ENCODE measurements at places on chromosomes 1 and 21.

DNA sequence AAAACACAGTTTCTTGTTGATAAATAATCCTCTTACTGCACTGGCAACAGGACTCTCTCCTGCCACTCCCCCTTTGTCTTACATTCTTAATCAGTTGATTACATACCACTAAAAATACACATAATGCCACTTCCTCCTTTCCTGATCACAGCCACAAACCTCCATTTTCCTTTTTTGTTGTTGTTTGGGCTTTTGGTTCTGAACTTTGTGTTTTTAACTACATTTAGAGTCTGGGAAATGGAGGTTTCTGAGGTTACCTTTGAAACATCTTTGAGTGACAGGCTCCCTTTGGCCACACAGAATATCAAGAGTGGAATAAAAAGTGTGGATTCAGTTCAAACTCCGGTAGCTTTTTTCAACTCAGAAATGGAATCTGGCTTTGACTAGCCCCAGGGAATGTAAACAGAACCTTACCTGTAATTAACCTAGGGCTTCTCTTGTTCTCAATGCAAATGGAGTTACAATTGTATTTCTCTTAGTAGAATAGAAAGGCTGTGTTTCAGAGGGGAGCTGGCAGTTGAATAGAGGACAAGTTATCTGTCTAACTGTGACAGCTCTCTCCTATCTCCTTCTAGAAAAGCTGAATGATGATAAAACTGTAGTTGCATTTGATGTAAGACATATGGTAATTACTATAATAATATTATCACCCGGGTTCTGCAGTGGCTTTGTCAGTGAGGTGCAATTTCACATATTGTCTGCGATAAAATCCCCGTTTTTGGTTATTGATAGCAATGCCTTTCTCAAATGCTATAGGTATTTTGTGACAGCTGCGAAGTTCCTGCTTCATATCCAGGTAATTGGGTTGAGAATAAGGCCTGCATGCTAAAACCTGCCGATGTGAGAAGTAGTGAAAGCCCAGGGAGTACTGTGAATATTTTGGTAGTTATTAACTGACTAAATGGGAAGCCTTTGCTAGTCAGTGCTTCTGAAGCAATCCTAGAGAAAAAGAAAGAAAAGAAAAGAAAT lies 66.9 kb downstream of the ST6GALNAC5 start:
- DNase-seq, result no peak

GRCh38 chr1:64493831-64494230 lies 23.9 kb downstream of the CACHD1 start:
- DNase-seq, result no peak

- peak; percentile 74 for DNase-seq
Measured at GRCh38 chr1:22673486-22674409, 20.7 kb downstream of the C1QB start.

DNA sequence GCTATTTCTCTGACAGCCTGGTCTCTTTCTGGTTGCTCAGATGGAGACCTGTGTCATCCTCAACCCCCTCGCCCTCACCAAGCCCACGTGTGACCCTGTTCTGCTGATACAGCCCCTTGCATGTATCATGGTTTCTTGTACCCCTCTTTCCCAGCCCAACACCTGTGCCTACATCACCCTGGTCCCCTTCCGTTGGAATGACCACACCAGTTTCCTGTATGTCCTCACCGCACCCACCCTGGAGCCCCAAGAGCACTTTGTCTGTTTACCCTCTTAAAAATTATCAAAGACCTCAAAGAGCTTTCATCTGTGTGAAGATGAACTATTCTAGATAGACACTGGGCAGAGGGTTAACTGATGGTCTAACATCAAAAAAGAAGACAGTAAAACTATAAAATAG lies 179.5 kb downstream of the GALNT2 start:
- DNase-seq, result no peak

GRCh38 chr1:150484861-150485260 lies 2.4 kb upstream of the TARS2 start:
- DNase-seq, result peak; percentile 13

DNA sequence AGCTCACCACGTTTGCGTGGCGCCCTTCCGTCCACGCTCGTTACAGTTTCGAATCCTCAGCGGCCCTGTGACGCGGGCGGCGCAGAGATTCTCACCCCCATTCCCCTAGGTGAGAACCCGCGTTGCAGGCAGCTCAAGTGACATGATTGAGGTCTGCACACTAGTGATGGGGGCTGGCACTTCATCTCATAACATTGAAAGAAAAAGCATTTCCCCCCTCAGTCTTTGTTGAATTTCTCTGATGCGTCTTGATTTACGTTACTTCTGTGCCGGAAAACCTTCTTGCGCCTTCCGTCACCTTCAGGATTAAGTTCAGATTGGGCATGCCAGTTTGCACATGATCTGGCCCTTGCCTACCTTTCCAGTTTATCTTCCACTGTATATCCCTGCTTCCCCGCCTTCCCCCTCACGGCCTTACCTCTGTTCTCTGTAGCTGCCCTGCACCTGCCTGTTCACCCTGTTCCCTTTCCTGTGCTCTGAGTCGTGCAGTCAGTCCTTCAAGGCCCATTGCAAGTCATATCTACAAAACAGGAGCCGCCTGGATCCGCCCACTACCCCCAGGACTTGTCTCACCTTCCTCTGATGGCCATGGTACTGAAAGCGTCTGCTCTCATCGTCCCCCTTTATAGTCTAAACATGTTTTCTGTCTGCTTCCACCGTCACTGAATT lies 1.1 kb downstream of the CTPS1 start:
- DNase-seq, result no peak

DNA sequence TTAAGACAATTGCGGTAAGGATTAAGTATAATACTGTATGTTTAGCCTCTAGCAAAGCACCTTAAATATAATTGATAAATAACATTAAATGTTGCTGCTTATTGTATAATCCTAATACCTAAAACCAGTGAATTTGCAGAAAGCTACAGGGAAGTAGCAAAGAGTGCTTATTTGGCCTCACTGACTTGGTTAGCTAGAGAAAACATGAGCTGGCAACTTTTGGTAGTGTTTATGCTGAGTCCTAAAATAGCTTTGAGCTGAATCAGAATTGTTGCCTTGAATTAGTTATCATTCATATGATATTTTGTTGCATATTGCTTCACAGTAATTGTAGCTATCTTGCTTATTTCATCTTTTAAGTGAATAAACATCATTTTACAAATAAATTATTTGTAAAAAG lies 3.5 kb downstream of the TRIM67 start:
- no peak for DNase-seq

DNA sequence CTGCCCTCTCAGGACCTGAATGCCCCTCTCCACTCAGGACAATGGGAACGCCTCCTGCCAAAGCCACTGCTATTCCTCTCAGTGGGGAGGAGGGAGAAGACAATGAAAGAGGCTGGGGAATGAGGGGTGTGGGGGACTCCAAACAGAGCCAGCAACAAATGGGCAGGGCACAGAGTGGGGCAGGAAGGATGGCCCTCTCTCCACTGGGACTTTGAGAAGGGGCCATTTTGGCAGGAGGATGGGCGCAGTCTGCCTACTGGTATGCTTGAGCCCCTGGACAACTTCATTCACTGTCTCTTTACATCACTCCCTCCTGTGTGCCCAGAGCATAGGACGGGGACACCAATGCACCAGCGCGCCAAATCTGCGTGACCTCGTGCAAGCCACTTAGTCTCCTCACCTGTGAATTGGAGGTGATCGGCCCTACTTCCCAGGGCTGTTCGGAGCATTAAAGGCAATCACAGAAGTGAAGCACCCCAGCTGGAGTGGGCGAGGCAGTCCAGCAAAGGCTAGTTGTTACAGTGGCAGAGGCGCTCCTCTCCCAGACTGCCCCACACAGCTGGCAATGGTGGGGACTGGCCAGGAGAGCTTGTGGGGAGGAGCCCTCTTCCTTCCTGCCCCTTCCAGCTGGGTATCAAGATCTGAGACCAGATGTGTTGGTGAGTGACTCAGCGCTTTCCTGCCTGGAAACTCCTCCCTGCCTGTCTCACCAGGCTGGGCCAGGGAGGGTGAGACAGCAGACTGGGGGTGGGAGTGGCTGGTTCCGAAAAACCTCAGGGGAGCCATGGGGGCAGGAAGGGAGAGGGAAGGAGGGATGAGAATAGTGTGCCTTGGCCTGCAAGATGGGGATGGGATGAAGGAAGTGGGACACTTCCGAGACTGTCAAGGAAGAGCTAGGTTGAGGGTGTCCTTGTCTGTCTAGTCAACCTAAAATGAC lies 22.4 kb upstream of the SYNC start:
- DNase-seq, result peak; percentile 43

- DNase-seq, result no peak
Measured at GRCh38 chr1:69671363-69672010, 103.8 kb downstream of the LRRC7 start.

DNA sequence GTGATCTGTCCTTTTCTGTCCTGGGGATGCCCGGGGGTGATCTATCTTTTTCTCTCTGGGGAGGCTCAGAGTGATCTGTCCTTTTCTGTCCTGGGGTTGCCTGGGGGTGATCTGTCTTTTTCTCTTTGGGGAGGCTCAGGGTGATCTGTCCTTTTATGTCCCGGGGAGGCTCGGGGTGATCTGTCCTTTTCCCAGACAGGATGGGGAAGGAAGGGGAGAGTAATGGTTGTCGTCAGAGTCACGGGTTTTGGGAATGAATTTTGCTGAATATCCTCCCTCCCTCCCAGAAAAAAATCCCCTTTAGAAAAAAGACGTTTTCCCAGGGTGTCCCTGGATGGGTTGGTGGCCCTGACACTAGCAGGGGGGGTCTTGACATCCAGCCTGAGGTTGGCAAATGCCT lies 91.5 kb downstream of the ARHGEF10L start:
- DNase-seq, result no peak

DNA sequence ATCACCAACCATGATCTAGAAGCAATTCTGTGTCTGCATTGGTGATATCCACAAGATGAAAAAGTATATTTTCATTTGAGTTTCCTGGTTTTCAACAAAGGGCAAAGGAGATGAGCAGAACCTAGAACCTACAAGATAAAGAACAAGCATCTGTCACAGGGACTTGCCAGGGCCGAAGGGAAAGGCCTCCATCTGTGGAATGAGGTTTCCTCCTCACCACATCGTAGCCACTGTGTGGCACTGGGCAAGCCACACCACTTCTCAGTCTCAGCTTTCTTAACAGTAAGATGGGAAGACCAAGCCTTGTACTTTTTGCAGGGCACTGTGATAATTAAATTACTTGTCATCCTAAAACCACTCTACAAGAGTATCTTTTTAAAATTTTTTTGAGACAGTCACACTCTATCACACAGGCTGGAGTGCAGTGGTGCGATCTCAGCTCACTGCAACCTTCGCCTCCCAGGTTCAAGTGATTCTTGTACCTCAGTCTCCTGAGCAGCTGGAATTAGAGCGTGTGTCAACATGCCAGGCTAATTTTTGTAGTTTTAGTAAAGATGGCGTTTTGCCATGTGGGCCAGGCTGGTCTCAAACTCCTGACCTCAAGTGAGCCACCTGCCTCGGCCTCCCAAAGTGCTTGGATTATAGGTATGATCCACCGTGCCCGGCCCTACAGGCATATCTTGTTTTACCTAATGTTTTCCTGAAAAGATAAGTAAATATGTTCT lies 45.8 kb downstream of the ARHGEF11 start:
- DNase-seq, result no peak

- peak; percentile 94 for DNase-seq
Measured at GRCh38 chr1:155322953-155323728, 2.4 kb downstream of the RUSC1 start.

Data from left ventricle myocardium superior (tissue), 1 donor.